Effector memory CD8-positive, alpha-beta T cell (primary cell): ENCODE measurements at places on chromosomes 16 and 17.

GRCh38 chr17:238964-239259 is 57.5 kb upstream of the DOC2B start:
- H3K27ac ChIP-seq: no peak overlapping the region
- H3K4me1 ChIP-seq: peaks cover 4% of the 10 kb centered on the region
- DNase-seq: no peak
- H3K4me3 ChIP-seq: no peak overlapping the region
- no peaks in the 10 kb centered on the region for H3K36me3 ChIP-seq
- no peaks in the 10 kb centered on the region for H3K27me3 ChIP-seq

DNA sequence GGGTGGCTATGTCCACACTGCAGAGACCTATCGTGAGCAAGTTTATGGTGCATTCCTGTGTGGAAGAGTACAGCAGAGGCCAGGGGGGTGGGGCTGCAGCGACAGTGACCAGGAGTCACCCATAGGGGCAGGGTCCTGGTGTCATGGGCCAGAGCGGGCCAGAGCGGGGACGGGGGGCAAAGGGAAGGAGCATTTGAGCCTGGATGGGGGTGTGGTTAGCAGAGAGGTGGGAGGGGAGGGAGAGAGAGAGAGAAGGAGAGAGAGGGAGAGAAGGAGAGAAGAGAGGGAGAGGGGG is 17.8 kb downstream of the JPH3 start:
- H3K27me3 ChIP-seq: peaks cover 75% of the 10 kb centered on the region
- peak overlapping the region; percentile 57 for H3K27ac ChIP-seq
- H3K4me3 ChIP-seq: no peak overlapping the region
- no peak for DNase-seq

- H3K27me3 ChIP-seq: no peaks in the 10 kb centered on the region
- DNase-seq: peak; percentile 56
- H3K4me3 ChIP-seq: peak overlapping the region; percentile 94
- peaks cover 27% of the 10 kb centered on the region for H3K4me1 ChIP-seq
- peak overlapping the region; percentile 97 for H3K27ac ChIP-seq
- H3K36me3 ChIP-seq: peaks cover 13% of the 10 kb centered on the region
Observed at GRCh38 chr17:68101075-68101986, 65.8 kb downstream of the KPNA2 start.

GRCh38 chr17:20774472-20775135 is 195.1 kb downstream of the CDRT15L2 start:
- DNase-seq: no peak
- H3K27me3 ChIP-seq: no peaks in the 10 kb centered on the region
- H3K4me1 ChIP-seq: no peaks in the 10 kb centered on the region
- H3K27ac ChIP-seq: no peak overlapping the region
- H3K36me3 ChIP-seq: no peaks in the 10 kb centered on the region
- no peak overlapping the region for H3K4me3 ChIP-seq

DNA sequence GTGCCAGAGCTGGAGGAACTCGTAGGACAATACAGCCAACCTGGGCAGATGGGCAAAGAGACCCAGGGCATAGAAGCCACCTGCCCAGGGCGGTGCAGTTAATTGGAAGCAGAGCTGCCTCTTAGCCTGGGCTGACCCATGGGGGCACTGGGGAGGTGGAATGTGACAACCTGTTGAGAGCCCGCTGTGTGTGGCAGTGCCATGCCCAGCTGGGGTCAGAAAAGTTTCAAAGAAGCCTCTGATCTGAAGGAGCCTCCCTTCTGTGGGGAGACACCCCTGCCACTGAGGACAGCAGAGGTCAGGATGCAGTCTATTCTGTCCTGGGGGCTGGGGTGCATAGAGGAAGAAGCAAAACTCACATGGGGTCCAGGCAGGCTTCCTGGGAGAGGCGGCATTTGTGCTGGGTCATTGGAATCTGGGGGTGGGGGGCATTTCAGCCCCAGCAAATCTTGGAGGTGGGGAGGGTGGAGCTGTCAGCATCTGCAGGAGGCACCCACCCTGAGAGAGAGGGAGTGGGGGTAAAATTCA is 176.1 kb upstream of the CIBAR2 start:
- H3K36me3 ChIP-seq: no peaks in the 10 kb centered on the region
- no peak for DNase-seq
- no peak overlapping the region for H3K27ac ChIP-seq
- H3K4me3 ChIP-seq: no peak overlapping the region
- peaks cover 38% of the 10 kb centered on the region for H3K27me3 ChIP-seq

DNA sequence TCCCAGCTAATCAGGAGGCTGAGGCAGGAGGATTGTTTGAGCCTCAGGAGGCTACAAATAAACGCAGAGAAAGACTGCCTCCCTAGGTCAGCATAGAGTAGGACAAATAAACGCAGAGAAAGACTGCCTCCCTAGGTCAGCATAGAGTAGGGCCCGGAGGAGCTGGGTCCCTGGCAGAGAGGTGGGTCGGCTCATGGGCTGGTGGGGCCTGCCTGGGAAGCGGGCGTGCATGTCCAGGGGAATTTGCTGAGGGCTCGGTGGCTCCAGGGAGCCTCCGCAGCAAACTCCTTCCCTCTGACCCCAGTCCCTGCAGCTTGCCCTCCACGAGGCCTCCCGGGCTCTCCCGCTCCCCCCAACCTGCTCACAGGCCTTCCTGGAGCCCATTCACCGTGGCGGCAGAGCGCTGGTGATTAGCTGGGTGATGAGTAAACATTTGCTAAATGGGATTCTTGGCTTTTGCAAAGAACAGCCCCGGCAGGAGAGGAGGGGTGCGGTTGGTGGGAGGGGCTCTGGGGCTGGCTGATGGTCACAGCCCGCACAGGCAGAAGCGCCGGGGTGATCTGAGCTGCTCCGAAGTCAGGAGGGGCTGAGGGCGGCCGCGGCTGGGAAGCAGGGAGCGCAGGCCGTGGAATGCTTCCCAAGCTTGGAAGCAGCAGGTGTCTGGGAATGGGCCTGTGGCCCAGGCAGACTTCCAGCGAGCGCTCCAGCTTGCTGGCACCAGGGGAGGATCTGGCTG is 93.1 kb downstream of the RTN4RL1 start:
- no peak overlapping the region for H3K4me3 ChIP-seq
- H3K36me3 ChIP-seq: peaks cover 2% of the 10 kb centered on the region
- no peak for DNase-seq
- H3K27ac ChIP-seq: no peak overlapping the region
- no peaks in the 10 kb centered on the region for H3K4me1 ChIP-seq

DNA sequence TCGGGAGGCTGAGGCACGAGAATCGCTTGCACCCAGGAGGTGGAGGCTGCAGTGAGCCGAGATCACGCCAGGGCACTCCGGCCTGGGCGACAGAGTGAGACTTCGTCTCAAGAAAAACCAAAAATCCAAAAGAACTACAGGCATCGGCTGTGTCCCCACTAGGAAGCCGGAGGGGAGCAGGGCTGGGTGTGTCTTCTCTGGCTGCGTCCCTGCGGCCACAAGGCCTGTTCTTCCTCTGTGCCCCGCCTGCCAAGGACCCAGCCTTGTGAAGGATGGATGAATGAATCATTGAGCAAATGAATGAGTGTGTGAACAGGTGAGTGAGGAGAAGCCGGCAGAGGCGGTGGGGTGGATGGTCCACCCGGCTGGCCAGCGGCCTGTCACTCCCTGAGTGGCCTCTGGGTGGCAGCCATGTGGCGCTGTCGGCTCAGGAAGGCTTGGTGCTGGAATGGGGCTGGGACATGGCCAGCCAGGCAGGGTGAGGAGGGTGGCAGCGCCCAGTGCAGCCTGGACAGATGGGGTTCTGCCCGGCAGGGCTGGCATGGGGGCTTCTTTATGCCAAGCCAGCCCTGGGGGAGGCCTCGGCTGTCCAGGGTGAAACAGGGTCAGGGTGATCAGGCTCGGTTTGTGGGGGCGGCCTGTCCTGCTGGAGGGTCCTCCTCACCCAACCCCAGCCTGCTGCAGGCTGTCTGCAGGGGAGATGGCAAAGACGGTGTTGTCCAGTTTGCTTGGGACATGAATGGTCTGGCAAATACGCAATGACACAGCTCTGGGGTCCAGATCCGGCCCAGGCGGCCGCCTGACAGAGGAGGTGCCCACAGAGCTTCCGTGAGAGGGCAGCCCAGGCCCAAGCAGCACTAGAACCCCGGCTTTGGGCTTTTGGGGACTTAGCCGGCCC is 21.7 kb downstream of the SLC25A10 start:
- H3K4me1 ChIP-seq: peaks cover 5% of the 10 kb centered on the region
- DNase-seq: peak; percentile 55
- H3K27ac ChIP-seq: no peak overlapping the region
- no peak overlapping the region for H3K4me3 ChIP-seq
- H3K36me3 ChIP-seq: peaks cover 4% of the 10 kb centered on the region

DNA sequence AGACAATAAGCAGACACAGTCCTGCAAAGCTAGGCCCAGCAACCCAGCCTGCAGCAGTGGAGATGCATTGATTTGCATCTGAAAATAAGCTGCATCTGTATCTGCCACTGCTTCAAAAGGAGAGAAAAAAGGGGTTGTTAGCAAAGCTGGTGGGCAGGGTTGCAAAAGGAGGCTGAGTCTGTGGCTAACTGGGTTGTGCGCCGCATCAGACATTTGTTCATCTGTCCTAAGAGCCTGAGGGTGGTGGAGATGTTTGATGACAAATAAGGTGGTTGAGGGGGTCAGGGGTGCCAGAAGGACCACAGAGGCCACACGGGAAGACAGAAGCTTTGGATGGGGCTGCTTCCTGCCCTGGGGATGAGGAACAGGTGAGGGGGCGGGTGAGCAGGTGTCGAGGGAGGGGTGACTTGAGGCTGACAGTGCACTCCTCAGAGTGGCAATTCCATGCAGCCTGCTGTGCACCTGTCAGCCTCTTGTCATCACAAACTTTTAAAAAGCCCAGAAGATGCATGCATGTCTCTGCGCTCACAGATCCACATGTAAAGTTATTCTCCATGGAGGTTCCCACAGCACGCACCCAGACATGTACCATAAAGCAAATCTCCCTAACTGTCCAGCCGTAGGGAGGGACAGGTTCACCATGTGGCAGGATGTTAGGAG is 35.4 kb downstream of the WSB1 start:
- peaks cover 16% of the 10 kb centered on the region for H3K4me1 ChIP-seq
- H3K27me3 ChIP-seq: no peaks in the 10 kb centered on the region
- H3K27ac ChIP-seq: no peak overlapping the region
- DNase-seq: no peak

DNA sequence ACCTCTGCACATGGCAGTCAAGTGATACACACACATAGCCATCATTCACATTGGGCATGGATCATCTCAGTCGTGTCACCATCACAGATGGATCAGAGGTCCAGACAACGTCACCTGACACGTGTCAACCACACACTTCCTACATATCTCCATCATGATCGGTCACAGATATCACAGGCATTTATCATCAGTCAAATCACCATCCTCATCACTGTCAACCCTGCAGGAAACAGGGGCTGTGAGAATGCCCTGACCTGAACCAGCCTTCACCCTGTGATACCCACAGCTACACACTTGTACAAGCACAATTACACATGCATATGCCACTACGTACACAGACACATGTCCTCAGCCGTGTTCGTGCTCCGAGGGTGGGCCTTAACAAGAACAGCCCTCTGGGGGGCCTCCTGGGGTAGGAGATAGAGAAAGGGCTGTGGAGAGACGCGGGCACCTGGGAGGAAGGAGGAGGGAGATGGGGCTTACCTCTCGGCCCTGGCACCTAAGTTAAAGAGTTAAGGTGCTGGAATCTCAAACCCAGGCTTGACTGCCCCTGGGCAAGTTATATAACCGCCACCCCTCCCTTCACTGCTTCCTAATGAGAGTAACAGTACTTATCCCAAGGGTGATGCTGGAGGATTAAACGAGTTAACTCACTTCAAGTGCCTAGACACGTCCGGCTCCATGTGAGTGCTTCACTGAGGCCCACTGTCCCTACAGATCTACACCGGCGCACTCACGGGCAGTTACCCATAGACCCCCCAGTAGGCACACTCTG is 1.1 kb downstream of the SLC12A4 start:
- H3K27ac ChIP-seq: peak overlapping the region; percentile 87
- peak; percentile 27 for DNase-seq
- peak overlapping the region; percentile 91 for H3K4me3 ChIP-seq

- peak; percentile 29 for DNase-seq
- peak overlapping the region; percentile 6 for H3K4me3 ChIP-seq
- peaks cover 13% of the 10 kb centered on the region for H3K4me1 ChIP-seq
- no peaks in the 10 kb centered on the region for H3K27me3 ChIP-seq
- peak overlapping the region; percentile 73 for H3K27ac ChIP-seq
- peaks cover 60% of the 10 kb centered on the region for H3K36me3 ChIP-seq
Observed at GRCh38 chr17:3004150-3004801, 59.1 kb downstream of the OR1D5 start.

GRCh38 chr17:57552114-57552624 is 192.9 kb downstream of the CCDC182 start:
- peak; percentile 5 for DNase-seq
- no peak overlapping the region for H3K4me3 ChIP-seq
- no peaks in the 10 kb centered on the region for H3K27me3 ChIP-seq
- peaks cover 9% of the 10 kb centered on the region for H3K36me3 ChIP-seq

GRCh38 chr17:78013683-78014467 is 55.4 kb downstream of the TNRC6C start:
- H3K27ac ChIP-seq: no peak overlapping the region
- peaks cover 28% of the 10 kb centered on the region for H3K36me3 ChIP-seq
- peak; percentile 50 for DNase-seq
- no peaks in the 10 kb centered on the region for H3K27me3 ChIP-seq

DNA sequence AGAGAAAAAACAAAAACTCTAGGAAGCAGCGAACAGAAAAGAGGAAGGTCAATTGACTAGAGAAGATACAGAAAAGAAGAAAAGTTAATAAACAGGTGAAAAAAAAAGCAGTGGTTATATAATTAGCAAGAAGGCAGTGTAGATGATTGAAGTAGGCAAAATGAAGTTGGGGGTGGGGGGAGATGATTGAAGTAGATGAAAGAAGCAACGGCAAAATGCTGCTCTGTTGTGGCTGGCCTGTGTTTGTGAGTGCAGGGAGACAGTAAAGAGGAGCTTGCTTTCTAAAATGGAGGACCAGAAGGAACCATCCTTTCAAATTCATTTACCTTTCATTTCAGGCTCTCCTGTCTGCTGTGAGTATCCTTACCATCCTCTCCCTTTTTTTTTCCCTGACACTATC is 3.6 kb downstream of the EVI2B start:
- peak overlapping the region; percentile 92 for H3K27ac ChIP-seq
- peaks cover 30% of the 10 kb centered on the region for H3K36me3 ChIP-seq
- H3K4me3 ChIP-seq: peak overlapping the region; percentile 83
- no peak for DNase-seq
- no peaks in the 10 kb centered on the region for H3K27me3 ChIP-seq

GRCh38 chr17:36212966-36213365 is 2.1 kb downstream of the CCL4L2 start:
- peaks cover 77% of the 10 kb centered on the region for H3K4me1 ChIP-seq
- peak overlapping the region; percentile 91 for H3K27ac ChIP-seq
- H3K4me3 ChIP-seq: peak overlapping the region; percentile 75
- no peaks in the 10 kb centered on the region for H3K36me3 ChIP-seq
- DNase-seq: no peak
- H3K27me3 ChIP-seq: no peaks in the 10 kb centered on the region

GRCh38 chr17:78387977-78388941 is 9.8 kb downstream of the PGS1 start:
- H3K4me1 ChIP-seq: peaks cover 56% of the 10 kb centered on the region
- no peaks in the 10 kb centered on the region for H3K27me3 ChIP-seq
